CD4-positive, alpha-beta T cell treated with Interleukin-2 at 100 ng/mL for 4 hours (primary cell): ENCODE measurements at places on chromosomes 4 and X.
A peak's percentile ranks its signal among the peaks of the same experiment; 100 is the strongest.

GRCh38 chr4:1764670-1765069 is 28.4 kb upstream of the FGFR3 start:
- DNase-seq, result no peak

DNA sequence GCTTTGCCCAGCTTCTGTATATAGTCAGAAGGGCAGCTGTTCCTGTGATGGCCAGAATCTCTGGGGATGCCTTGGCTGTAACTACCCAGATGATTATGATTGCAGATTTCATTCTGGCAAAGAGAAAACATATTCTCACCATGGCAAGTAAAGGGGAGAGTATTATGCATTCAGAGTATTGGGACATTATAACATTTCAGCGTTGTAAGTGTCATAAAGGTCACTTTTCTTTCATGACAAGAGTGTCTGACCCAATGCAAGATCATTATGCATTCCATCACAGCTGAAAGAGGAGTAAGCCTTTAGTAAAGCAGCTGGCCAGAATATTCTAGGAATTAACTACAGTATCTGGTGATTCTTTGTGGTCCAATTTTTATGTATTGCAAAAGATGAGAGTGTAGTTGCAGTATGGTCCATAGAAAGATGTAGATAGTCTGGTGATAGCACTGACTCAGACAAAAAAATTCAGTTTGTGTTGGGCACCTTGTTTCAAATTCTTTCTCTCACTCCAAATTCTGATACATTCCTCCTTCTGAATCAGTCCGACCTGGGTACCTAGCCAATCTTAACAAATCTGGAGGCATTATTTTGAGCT is 2366.3 kb downstream of the PCDH7 start:
- DNase-seq, result no peak

DNA sequence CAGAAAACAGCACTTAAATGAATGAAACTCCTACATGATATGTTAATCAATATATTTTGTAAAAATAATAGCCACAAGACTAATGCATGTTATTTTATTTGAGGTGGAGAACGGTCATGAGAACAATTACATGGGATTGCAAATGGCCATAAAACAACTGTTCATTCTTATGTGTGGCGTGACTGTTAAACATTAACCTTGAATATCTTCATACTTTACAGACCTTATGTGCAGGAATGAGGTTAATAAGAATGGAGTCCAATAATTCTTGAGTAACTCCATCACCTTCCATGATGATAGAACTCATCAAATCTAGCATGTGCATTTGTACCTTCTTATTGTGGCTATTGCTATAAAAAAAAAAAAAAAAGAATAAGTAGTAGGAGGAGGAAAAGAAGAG is 55.3 kb downstream of the PDS5A start:
- DNase-seq, result no peak

- no peak for DNase-seq
These were observed 48.1 kb downstream of the ABCB7 start for GRCh38 chrX:75107863-75108509.

DNA sequence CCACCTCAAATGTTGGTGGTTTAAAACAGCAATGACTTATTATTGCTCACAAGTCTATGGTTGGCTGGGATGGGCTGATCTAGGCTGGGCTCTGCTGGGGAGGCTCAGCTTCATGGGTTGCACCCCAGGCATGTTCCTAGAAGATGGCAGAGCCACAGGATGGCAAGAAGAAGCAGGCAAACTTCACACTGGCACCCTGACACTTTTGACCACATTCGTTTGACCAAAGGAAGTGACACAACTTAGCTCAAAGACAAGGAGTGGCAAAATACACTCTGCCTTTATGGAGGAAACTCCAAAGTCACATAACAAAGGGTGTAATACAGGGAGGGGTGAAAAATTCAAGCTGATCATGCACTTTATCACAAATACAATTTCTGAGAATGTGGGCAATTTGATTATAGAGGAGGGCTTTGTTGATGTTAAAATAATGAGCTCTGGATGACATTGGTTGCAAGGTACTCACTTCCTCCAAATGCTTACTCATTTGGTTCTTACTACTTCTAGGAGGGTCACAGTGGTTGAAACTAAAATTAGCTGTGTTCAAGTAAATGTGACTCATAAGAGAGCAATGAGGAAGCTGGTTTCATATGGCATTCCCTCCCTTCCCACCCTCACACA is 249.2 kb upstream of the RPS6KA3 start:
- DNase-seq, result peak; percentile 25

DNA sequence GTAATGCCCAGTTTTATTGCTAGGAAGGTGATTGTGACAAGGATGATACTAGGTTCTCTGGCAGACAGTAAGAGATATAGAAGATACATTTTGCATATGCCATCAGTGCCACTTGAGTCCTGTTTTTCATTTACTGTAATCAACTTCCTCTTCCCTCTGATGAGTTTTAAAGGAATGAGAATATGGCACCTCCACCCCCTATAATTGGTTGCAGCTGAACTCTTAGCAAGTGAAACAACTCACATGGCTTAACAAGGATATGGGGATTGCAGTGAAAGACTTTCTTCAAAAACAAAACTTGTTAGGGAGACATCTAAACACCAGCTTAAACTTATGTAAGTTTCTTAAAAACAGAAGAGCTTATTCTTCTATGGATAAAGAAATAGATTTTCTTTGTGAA is 90.0 kb downstream of the AREG start:
- no peak for DNase-seq

DNA sequence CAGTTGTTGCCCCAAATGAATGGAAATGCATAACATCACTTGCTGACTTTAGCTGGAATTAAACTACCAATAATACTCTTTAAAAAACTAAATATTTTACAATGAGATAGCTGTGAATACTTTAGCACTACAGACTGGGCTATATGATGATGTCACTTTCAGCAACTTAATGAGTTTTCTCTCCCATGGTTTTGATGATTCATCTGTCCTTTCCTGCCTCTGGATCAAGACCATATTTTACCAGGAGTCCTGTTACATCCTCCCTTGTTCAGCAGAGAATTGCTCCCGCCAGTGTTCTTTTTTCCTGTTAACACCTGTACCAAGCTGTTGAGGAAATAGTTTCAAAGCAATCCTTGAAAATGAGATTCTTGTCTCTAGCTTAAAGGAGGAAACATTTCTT is 543.0 kb downstream of the SPRY1 start:
- DNase-seq, result no peak
